ENCODE measurements at places on chromosomes 5 and 9. TPM values are rescaled to one million over a fixed set of nuclear protein-coding genes. Genes with fewer than 3 reads are reported as not detected.

Gene SGCD
- total RNA-seq = 7.5 TPM

Gene ORM2
- total RNA-seq = not detected

Gene PCDHB9
- 6.1 TPM for total RNA-seq

Gene ALG2
- total RNA-seq = 25.0 TPM

Gene PKN3
- 0.31 TPM for total RNA-seq

Gene CCDC152
- total RNA-seq = 12.9 TPM

Gene NIM1K
- total RNA-seq = 9.0 TPM

Gene PIP5K1B
- total RNA-seq = 2.7 TPM

Gene RUFY1
- total RNA-seq = 24.0 TPM

Gene NEUROG1
- total RNA-seq = 1.1 TPM

Gene IRF1
- total RNA-seq = 2.0 TPM

Gene TOR4A
- total RNA-seq = 0.31 TPM
